ENCODE measurements at places on chromosomes 13 and 19.

- no peak for DNase-seq
These were observed 74.3 kb upstream of the LRCH1 start for GRCh38 chr13:46478651-46479050.

DNA sequence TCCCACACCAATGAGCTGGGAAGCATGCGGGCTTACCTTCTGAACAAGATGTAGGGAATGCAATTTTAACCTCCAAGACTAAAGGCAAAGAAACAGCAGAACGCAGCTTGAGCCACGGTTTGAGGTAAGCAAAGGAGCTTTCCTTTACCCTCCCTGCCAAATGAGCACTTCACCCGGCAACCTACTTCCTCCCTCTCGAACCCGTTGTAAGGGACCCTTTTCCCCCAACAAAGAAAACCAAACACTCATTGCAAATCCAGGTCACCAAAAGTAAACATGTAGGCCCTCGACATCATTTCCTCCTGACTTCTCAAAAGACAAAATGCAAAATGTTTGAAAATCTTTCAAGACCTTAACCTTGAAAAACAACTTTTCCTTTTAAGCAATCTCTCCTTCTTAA, 65.3 kb downstream of the ABCC4 start:
- no peak for DNase-seq

DNA sequence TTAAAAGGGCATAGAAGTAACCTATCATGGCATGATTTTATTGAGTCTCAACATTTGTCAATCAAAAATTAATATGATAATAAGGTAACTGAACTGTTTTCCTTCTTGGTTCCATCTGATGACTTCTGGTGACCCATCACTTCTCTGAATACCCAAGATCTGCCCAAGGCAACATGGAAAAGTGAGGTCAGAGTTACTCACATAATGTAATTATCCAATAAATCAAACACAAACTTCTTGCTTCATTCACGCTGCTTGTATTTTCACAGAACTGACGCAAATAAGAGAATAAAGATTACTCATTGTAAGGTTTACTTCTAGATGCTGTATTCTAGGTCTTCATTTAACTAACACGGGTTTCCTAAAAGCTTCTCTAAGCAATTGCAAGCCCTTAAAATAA, 361.6 kb downstream of the RBM26 start:
- no peak for DNase-seq

DNA sequence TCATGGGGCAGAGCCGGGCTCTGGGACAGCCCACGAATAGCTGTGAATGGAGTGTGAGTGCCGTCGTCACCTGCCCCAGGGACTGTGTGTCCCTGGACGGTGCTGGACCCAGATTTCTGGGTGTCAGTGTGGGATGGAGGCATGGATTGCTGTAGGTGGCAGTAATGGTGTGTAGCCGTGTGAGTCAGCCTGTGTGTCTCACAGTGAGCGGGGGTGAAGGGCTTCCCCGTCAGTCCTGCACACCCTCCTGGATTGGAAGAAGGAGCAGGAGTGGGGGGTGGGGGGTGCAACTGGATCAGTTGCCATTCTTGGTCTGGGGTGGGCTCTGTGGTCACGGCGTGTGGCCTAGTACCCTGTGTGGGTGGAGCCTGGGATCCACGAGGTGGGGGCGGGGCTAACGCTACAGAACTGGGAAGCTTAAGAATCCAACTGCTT, 6.5 kb upstream of the LTBP4 start:
- no peak for DNase-seq

DNA sequence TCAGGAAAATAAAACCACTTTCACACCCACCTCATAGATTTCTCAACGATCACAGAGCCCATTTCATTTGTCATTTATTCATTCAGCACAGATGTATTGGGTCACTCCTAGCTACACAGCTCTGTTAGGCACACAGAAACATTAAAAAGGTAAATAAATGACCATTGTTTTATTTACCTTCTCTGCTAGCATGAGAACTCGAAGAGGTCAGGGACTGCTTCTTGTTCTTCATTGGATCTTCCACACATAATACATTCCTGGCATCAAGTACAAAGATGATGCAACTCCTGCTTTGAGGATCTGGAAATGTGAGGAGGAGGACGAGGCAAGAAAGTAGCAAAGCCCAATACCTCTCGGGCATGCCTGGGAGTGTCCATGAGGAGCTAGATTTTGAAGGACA, 168.1 kb downstream of the RBM26 start:
- no peak for DNase-seq

GRCh38 chr13:20701461-20701860, 2.0 kb upstream of the IL17D start:
- DNase-seq = no peak

DNA sequence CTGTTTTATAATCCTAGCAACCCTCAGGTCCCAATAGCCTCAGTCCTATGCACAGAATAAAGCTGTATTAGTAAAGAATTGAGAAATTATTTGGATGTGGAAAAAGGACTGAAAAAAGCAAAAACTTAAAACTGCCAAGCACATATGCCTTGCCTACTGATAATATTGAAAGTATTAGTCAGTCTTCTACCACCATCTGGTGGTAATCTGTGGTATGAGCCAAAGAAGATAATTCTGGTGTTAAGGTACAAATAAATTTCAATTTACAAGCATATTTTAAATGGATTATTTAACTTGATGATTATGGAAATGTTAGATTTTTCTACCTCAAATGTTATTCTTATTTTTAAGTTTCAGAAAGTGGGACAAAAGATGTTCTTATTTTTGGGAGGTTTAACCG, 460.3 kb upstream of the KLHL1 start:
- no peak for DNase-seq

GRCh38 chr13:72390909-72391308, 336.5 kb downstream of the MZT1 start:
- no peak for DNase-seq

GRCh38 chr19:8630796-8631424, 477 bp downstream of the NFILZ start:
- DNase-seq = no peak

GRCh38 chr19:41537789-41538188, 38.2 kb upstream of the CEACAM21 start:
- no peak for DNase-seq

DNA sequence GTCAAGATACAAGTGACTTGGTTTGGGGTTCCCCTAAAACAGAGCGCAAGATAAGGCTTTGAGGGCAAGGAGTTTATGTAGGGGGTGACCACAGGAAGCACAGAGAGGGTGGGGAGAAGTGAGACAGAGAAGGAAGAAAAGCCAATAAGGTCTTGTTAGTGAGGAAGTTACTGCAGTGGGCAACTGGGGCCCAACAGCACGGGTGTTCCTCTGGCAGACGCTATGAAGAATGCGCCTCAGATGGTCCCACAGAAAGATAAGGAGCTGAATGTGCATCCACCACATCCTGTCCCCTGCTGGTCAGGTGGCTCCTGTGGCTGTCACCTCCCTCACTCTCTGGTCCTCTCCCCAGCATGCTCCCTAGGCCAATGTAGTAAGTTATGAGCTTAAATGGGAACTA, 333.5 kb downstream of the TSHZ3 start:
- no peak for DNase-seq

DNA sequence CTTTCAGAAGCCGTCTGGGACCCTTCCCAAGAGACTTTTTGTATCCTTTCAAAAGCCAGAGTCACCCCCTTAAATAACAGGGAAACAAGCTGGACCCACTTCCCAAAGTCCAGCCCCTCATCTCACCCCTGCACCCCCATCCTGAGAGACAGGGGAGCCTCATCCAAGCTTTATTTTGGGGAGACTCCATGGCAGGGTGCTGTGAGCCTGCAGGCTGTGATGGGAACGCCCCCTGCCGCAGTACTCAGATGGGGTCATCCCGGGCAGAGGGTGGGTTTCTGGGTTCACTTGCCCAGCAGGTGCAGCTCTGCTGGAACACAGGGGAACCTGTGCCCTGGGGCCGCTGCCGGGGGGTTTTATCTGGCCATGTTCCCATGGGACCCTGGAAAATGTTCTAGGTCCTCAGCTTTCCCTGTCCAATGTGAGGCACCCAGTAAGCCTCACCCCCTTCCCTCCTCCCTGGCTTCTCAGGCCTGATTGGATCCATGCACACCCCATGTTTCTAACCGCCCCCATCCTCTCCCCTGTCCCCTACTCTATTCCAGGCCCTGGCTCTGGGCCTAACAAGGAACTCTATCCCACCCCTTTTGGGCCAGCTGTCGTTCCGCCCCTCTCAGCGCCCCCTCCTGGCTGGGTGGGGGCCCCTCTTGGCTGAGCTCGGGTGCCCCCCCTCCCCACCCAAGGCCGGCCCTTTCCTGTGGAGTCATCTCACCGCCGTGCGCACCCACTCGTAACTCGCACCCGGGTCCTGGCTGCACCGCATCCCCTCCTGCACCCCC, 1.0 kb downstream of the HIF3A start:
- DNase-seq = no peak

- DNase-seq = no peak
These were observed 1.1 kb downstream of the CDKN2D start for GRCh38 chr19:10567656-10568055.

DNA sequence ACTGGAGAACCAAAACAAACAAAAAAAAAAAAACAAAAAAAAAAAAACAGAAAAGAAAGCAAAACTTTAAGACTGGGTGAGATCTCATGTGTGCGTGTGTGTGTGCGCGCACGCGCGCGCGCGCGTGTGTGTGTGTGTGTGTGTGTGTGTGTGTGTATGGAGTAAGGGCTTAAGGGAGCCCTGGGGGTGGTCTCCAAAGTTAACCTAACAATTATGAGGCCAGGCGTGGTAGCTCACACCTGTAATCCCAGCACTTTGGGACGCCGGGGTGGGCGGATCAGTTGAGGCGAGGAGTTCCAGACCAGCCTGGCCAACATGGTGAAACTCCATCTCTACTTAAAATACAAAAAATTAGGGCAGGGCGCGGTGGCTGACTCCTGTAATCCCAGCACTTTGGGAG, 46.7 kb downstream of the CYP4F22 start:
- no peak for DNase-seq

- DNase-seq = no peak
These were observed 54.3 kb downstream of the MTMR6 start for GRCh38 chr13:25232937-25233515.

- no peak for DNase-seq
These were observed 5.3 kb downstream of the MATK start for GRCh38 chr19:3780786-3781304.

DNA sequence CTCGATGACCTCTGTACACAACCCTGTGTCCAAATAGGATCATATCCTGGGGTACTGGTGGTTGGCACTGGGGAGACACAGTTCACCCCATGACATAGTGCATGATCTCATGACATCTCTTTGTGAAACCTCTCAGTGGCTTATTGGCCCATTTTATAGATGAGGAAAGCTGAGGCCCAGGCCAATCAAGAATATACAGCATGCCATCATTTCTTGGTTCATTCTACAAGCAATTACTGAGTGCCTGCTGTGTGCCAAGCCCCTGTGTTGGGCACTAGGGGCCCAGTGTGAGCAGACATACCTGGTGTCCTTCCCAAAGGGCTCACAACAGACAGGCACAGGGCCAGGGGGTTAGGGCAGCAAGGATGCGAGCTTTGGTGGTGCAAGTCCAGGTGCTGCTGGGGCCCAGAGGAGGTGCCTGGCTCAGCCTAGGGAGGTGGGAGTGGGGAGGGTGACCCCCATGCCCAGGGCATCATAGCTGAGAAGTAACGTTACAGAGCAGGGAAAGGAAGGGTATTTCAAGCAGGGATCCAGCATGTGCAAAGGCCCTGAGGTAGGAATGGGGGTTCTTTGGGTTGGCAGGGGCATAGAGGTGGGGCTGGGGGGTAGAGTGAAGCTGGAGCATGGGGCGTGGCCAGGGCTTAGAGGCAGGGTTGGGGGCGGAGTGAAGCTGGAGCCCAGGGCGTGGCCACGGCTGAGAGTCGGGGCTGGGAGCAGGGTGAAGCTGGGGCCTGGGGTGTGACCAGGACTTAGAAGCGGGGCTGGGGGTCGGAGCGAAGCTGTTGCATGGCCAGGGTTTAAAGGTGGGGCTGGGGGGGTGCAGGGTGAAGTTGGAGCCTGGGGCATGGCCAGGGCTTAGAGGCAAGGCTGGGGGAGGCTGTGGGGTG, 20.7 kb downstream of the COLGALT1 start:
- DNase-seq = no peak

DNA sequence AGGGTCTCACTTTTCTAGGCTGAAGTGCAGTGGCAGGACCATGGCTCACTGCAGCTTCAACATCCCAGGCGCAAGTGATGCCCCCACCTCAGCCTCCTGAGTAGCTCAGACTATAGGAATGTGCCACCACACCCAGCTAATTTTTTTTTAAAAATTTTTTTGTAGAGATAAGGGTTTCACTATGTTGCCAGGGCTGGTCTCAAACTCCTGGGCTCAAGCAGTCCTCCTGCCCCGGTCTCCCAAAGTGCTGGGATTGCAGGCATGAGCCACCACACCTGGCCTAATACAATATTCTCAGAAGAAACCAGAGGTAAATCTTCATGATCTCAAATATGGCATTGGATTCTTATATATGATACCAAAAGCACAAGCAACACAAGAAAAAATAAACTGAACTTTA, 47.7 kb downstream of the FLT1 start:
- DNase-seq = no peak

DNA sequence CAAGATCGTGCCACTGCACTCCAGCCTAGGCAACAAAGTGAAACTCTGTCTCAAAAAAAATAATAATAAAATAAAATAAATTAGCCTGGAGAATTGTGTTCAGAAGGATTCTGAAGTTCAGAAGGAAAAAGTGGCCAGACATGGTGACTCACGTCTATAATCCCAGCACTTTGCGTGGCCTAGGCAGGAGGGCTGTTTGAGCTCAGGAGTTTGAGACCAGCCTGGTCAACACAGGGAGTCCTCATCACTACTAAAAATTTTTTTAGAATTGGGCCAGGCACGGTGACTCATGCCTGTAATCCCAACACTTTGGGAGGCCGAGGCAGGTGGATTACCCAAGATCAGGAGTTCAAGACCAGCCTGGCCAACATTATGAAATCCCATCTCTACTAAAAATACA, 6.0 kb downstream of the RDH8 start:
- DNase-seq = no peak

DNA sequence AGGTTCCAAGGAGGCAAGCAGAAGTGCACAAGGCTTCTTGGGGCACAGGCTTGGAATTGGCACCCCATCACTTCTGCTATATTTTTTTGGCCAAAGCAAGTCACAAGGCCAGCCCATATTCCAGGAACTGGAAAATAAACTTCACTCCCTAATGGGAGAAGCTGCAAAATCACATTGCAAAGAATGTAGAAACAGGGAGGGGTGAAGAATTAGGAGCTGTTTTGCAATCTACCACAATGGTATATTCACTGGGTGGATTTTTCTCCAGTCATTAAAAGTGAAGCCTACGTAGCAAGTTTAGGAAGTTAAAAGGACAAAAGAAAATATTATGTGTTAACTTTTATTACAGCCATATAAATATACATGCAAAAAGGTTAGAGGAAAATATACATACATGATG, 464.8 kb downstream of the COG6 start:
- no peak for DNase-seq

- no peak for DNase-seq
These were observed at the start of gene IFNL1 for GRCh38 chr19:39296055-39296645. Gene IFNL1 (plus strand): TSS chr19:39296407. CDS start chr19:39296422, 15 bp downstream.

DNA sequence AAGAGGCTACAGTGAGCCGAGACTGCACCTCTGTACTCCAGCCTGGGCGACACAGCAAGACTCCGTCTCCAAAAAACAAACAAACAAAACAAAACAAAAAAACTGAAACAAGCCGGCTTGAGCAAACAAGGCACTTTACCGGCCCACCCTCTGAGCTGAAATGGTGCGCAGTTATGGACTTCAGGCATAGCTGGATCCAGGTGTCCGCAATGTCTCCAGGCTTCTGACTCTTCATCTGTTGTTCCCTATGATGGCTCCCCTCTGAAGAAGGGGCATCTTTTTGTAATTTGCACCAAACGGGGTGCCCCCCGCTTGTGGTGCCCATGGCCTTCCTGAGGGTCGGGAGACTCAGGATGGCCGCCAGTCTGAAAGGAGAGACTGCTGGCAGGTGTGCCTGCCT, 6.2 kb downstream of the C2CD4C start:
- DNase-seq = no peak

- DNase-seq = no peak
These were observed 728.9 kb downstream of the EFNB2 start for GRCh38 chr13:105806628-105806920.

Data from effector memory CD4-positive, alpha-beta T cell (primary cell).